CD4-positive, alpha-beta T cell treated with Interleukin-10 for 1 hour (primary cell): ENCODE measurements at places on chromosomes 16 and 17.
A peak's percentile ranks its signal among the peaks of the same experiment; 100 is the strongest.

GRCh38 chr17:12865769-12866168 lies 76.5 kb downstream of the ARHGAP44 start:
- no peak for DNase-seq

DNA sequence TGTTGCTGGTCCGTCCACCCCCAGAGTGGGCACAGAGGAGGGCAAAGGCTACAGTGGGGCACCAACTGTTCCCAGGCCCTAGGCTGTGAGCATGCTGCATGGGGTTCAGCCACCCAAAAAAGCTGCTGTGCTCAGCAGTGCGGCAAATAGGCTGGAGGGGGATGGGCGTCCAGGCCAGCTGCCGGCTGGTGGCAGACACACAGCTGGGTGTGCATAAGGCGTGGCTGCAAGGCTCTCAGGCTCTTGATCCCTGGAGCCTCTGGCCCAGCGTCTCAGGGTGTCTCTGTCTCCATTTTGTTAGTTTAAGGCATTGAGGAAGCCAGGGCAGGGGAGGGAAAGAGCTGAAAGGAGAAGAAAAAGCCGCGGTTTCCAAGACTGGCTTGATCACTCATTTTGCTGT lies 8.8 kb downstream of the RPL19 start:
- DNase-seq = no peak

DNA sequence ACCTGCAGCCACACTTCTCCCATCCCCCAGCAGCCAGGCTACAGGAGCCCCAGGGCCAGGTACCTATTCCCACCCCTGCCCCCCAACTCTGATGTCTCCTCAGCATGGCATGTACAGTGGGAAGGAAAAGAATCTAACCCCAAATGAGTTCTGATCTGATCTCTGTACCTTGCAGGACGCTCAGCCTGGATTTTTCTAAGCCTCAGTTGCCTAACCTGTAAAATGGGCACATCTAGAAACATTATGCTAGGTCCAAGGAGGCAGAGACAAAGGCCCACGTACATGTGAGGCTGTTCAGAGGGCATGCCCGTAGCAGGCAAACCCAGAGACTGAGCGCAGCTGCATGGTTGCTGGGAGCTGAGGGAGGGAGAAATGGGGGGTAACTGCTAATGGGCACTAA lies 35.1 kb downstream of the SLC38A8 start:
- DNase-seq = no peak

GRCh38 chr16:19601083-19601976 lies 45.8 kb downstream of the VPS35L start:
- peak; percentile 53 for DNase-seq

DNA sequence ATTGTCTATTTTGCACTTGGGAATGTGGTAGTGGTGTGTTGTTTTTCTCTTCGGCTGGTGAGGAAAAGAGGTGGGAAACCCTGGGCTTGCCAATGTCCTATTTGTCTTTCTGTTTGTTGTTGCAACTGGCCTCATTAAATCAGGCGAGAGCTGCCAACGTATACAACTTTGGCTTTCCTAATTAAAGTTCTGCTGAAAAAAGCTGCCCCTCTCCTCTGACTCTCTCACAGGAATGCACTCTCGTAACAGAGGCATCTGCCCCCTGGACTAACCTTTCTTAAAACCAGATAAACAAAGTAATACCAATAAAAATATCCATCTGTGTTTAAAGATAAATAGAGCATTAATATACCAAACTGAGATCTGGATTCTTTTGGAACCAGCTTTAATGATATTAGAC lies 7.8 kb downstream of the CDRT15 start:
- no peak for DNase-seq

GRCh38 chr17:57288773-57289121 lies 32.4 kb downstream of the MSI2 start:
- no peak for DNase-seq

DNA sequence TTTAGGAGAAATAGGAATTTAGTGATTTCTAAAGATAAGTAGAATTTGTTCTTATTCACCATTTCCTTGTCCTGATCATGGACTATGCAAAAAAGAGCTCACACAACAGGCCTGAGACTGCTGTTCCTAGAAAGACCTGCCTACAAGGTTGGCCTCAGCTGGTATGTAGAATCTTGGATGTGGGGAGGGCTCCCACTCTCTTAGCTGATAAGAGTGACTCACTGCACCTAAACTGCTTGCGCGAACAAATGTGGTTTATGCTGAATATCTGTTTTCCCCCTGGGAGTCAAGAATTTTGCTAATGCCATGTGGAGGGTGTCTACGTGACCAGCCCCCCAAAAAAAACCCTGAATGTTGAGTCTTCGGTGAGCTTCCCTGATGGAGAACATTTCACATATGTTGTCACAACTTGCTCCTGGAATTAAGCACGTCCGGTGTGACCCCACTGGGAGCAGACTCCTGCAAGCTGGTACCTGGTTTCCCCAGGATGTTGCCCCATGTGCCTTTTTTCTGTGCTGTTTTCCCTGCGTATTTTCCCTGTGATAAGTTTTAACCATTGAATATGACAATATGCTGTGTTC lies 68.8 kb upstream of the HSBP1 start:
- no peak for DNase-seq

DNA sequence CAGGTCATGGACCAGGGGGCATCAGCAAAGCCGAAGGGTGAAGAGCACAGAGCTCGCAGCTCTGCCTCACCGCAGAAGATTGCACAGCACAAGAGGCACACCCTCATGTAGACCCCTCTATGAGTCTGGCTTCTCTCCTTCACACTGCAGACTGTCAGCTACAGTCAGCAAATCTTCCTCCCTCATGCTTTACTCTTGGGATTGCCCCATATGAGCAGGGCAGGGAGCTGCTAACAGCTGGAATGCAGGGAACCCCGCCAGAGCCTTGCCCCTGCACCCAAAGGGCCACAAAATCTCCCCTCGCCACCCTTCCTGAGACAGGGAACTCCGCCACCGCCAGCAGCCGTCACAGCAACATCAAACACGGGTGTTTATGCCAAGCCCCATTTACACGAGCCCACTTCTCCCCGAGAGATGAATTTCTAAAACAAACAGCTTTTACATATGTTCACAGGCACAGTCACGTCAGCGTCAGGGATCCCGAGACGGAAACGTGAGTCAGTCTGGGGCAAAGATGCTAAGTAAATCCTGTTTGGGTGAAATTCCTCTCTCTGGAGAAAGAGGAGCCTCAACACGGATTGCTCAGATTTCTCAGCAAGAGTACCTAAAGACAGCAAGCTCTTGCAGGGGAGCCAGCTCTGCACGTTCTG lies 121.9 kb downstream of the CDYL2 start:
- no peak for DNase-seq

GRCh38 chr16:19008245-19009169 lies 24.8 kb downstream of the TMC7 start:
- DNase-seq = no peak
